Brain pericyte (primary cell): ENCODE measurements at places on chromosomes 6 and 20.
A peak's percentile ranks its signal among the peaks of the same experiment; 100 is the strongest.

GRCh38 chr20:57404419-57405072 lies 13.3 kb downstream of the RBM38 start:
- no peak for DNase-seq

GRCh38 chr6:80488190-80488589 lies 381.7 kb downstream of the BCKDHB start:
- DNase-seq, result no peak

DNA sequence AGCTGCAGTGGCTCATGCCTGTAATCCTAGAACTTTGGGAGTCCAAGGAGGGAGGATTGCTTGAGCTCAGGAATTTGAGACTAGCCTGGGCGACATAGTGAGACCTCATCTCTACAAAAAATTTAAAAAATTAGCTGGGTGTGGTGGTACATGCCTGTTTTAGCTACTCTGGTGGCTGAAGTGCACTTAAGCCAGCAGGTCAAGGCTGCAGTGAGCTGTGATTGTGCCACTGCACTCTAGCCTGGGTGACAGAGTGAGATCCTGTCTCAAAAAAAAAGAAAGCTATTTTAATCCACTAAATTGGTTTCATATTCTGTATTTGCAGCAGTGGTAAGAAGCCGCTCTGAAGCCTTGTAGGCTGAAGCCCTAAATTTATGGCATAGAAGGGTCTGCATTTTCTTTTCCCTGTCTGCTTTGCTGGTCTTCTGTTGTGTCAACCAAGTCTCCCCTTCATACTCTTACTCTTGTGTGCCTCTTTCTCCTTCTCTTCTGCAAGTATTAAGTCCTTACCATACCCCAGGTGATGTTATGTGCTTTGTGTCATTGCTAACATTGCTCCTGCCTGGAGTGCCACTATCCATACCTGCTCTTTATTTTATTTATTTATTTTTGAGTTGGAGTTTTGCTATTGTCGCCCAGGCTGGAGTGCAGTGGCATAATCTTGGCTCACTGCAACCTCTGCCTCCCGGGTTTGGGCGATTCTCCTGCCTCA lies 70.9 kb downstream of the MYO6 start:
- no peak for DNase-seq

DNA sequence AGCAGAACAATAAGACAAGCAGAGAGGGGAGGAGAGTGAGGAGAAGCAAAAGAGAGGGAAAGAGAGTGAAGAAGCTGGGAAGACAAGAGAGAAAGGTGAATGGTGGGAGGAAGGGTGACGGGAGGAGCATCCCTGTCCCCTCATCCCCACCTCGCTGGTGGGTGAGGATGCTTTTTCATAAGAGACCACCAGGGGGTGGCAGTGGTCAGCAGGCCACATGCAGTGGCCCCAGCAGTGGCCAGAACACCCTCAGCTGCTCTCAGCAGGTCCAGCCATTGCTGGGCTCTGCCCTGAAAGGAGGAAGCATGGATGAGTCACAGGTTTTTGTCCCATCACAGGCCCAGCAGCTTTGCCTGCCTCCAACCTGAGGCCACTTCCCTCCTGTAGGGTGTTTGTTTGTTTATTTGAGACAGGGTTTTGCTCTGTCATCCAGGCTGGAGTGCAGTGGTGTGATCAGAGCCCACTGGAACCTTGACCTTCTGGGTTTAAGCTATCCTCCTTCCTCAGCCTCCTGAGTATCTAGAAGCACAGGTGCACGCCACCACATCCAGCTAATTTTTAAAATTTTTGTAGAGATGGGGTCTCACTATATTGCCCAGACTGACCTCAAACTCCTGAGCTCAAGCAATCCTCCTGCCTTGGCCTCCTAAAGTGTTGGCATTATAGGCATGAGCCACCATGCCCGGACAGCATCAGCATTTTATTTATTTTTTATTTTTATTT lies 24.0 kb downstream of the FGD2 start:
- no peak for DNase-seq

- no peak for DNase-seq
Observed at GRCh38 chr6:54427396-54427937, 119.2 kb downstream of the TINAG start.

DNA sequence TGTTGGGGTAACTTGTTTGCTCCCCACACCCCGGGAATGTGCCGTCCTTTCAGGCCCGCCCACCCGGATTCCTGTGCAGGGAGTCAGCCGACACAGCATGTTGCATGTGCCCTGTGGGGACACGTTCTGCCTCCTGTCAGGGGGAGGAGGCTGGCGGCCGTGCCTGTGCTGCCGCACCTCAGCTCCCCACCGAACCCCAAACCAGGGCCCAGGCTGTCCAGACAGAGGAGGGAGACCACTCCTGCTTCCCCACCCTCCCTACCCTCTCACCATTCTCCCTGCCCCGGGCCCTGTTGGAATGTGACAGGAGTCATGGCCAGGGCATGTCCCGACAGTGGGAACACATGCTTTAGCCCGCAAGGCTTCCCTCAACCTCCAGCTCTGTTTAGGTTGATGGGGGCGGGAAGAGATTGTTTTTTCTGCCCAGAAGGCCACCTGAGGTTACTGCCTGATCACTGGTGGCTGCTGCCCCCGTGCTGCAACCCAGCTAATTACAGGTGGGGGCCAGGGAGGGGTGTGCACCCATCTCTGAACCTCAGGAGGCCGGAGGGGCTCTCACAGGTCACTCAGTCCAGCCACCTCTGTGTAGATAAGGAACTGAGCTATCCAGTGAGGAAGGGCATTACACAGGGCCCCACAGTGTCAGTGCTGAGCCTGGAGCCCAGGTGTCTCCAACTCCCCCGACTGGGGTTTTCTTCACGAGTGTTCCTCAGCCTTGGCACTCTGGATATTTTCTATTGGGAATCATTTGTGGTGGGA lies 13.6 kb downstream of the LRRC73 start:
- no peak for DNase-seq

GRCh38 chr6:56318851-56319250 lies 71.5 kb upstream of the COL21A1 start:
- DNase-seq, result no peak

GRCh38 chr6:144595266-144595665 lies 310.1 kb downstream of the UTRN start:
- DNase-seq, result no peak

DNA sequence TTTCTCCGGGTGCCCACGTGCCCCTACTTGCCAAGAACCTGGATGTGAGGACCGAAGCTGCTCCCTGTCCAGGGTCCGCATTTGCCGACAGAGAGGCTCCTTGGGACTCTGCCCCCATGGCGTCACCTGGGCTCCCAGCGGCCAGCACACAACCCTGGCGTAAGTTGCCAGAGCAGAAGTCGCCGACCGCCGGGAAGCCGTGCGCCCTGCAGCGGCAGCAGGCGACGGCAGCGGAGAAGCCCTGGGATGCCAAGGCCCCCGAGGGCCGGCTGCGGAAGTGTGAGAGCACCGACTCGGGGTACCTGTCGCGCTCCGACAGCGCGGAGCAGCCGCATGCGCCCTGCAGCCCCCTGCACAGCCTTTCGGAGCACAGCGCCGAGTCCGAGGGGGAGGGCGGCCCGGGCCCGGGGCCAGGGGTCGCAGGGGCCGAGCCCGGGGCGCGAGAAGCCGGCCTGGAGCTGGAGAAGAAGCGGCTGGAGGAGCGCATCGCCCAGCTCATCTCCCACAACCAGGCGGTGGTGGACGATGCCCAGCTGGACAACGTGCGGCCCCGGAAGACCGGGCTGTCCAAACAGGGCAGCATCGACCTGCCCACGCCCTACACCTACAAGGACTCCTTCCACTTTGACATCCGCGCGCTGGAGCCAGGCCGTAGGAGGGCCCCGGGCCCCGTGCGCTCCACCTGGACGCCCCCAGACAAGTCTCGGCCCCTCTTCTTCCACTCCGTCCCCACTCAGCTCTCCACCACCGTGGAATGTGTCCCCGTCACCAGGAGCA lies 28.3 kb downstream of the ZNF831 start:
- no peak for DNase-seq

DNA sequence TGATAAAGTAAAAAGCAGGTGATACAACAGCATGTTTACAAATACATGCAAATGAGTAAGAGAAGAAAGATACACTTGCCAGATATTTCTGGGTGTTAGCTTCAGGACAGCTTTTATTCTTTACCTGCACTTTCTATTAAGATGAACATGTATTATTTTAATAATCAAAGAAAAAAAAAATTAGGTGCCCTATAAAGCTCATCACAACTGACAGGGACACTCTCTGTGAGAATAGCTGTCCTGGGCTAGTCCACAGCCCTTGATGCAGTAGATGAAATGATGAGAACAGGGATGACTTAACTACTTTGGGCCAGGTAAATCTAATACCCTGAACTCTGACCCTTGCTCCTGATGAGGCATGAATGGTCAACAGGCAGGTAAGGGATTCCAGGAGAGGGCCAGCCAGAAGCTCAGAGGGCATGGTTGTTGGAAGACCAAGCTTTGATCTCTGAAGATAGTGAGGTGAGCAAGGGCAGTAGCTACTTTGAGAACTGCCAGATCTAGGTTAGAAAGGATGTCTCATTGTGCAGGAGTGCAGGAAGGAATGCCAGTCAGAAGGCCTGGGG lies 15.6 kb downstream of the NSFL1C start:
- no peak for DNase-seq

GRCh38 chr6:144314003-144314485 lies 28.9 kb downstream of the UTRN start:
- DNase-seq, result peak; percentile 63

GRCh38 chr6:117267766-117268534 lies 2.6 kb downstream of the VGLL2 start:
- DNase-seq, result no peak

GRCh38 chr6:125806813-125807212 lies 16.1 kb downstream of the NCOA7 start:
- no peak for DNase-seq
